ENCODE measurements at places on chromosomes 6 and 20.

DNA sequence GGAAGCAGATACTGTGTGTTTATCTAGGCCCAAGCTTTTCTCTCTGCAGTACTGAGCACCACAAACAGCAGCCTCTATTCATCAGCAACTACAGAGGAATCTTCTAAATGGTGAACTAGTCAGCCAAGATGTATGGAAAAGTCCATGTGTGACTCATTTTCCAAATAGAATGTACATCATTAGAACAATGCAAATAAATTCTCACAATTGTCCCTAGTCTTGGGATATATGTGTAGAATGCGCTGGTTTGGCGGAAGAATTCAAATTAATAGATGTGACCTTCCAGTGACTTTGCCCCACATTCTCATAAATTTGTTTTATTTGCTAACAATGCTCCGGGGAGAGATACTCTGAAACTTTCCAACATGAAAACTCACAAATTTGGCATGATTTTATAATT, 436.2 kb downstream of the CBLN4 start:
- no peaks in the 10 kb centered on the region for H3K27me3 ChIP-seq
- DNase-seq = no peak
- no peaks in the 10 kb centered on the region for H3K4me1 ChIP-seq
- no peak overlapping the region for H3K27ac ChIP-seq
- no peaks in the 10 kb centered on the region for H3K36me3 ChIP-seq
- no peak overlapping the region for H3K4me3 ChIP-seq

GRCh38 chr6:25660512-25660911, 8.5 kb downstream of the SCGN start:
- DNase-seq = no peak
- H3K4me1 ChIP-seq = no peaks in the 10 kb centered on the region
- no peak overlapping the region for H3K27ac ChIP-seq
- no peaks in the 10 kb centered on the region for H3K27me3 ChIP-seq
- no peak overlapping the region for H3K4me3 ChIP-seq
- H3K36me3 ChIP-seq = no peaks in the 10 kb centered on the region

DNA sequence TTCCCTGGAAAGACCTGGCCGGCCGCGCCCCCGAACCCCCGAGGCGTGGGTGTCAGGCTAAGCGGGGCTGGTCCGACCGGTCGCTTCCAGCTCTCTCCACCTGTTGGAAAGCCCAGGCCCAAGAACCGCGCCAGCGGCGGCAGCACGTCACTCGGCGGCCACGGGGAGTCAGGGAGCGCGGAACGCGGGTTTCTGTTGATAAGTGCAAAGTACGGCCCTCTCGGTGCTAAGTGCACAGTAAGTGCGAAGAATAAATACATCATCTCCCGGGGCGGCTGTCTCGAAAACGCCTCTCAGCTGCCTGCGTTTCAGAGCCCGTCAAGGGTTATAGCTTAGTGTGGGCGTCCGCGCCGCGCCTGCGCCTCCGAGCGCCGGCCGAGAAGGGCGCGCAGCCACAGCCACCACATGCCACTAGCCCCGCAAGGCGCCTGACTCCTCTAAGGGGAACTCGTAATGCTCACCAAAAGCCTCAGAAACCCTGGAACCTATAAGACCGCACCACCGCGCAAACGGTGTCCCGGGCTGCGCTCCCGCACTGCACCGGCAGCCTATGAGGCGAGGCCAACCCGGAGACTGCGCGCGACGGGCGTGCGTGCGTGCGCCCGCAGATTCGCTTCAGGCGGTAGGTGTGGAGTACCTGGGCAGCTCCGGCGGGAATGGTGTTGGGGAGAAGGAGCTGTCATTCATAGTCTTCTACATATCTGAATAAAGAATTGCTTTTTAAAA, 9.2 kb upstream of the TBX18 start:
- no peak overlapping the region for H3K27ac ChIP-seq
- H3K4me1 ChIP-seq = no peaks in the 10 kb centered on the region
- H3K4me3 ChIP-seq = no peak overlapping the region
- peaks cover 4% of the 10 kb centered on the region for H3K27me3 ChIP-seq

DNA sequence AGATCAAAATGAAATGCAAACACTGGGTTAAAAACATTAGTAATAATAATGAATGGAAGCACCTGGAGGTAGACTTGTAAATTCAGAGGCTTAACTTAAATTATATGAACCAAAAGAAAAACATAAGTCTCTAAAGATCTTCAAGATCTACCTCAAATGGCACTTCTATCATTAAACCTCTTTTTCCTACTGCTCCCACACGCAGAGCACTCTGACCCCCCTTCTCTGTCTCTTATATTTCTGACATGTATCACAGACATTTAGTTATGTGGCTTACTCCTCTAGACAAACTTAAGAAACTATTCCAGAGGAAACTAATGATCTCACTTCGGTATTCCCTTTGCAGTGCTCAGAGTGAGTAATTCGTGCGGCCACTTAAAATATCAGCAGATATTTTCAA, 1.1 kb downstream of the TBC1D32 start:
- H3K27me3 ChIP-seq = no peaks in the 10 kb centered on the region
- no peaks in the 10 kb centered on the region for H3K36me3 ChIP-seq
- no peak overlapping the region for H3K27ac ChIP-seq
- H3K4me1 ChIP-seq = peaks cover 4% of the 10 kb centered on the region
- H3K4me3 ChIP-seq = no peak overlapping the region

DNA sequence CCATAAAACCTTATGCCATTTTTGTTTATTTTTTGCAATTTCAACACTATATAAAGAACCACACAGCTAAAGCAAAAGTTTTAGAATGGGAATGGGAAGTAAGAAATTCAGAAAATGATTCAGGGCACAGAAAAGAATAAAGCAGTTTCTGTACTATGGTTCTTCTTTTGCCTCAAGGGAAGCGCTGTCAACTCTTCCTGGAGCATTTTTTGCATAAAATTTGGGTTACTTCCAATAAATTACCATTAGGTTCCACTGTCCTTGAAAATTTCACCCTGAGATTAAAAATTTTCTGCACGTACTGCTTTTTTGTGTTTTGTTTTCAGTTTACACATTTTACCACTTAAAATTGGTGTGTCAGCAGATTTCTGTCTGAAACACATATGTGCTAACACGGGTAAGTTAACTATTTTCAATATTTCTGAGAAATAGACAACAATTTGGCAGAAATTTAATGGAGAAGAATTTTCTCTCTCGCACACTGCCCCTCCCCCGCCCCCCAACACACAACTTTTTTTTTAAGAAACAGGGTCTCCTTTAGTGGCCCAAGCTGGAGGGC, 79.6 kb downstream of the ADAT2 start:
- no peak for DNase-seq
- no peaks in the 10 kb centered on the region for H3K27me3 ChIP-seq
- no peaks in the 10 kb centered on the region for H3K4me1 ChIP-seq
- no peak overlapping the region for H3K4me3 ChIP-seq

DNA sequence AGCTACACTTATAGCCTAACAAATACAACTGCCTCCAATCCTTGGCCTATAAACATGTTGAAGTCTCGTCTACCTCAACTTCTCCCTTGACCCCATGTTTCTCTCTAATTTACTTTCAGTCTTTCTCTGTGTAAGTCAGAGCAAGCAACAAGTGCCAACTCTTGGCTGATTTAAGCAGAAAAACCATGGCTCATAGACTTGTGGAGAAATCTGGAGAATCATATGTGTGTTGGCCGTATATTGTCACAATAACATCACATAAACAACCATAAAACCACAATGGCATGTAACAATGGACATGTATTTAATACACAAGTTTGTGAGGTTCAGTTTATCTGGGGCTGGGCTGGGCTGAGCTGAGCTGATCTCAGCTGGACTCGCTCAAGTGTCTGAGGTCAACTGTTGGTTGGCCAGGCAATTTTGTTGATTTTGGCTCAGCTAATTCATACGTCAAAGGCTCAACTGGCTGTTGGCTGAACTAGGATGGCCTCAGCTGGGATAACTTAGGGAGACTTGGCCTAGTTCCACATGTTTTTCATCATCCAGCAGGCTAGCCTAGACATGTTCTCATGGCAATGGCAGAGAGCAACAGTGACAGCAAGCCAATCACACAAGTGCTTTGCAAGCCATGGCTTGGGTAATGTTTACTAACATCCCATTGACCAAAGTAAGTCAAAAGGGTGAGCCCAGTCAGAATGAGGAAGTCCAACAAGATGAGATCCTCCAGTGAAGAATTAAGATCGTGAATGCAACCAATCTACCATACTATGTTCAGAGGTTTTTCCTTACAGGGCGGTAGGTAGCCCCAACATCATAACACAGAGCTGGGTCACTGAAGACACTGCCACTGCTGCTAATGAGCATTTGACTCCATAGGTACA, 12.9 kb upstream of the TBC1D22B start:
- no peak for DNase-seq
- peak overlapping the region; percentile 56 for H3K27ac ChIP-seq
- H3K4me1 ChIP-seq = peaks cover 9% of the 10 kb centered on the region
- H3K36me3 ChIP-seq = no peaks in the 10 kb centered on the region

GRCh38 chr20:49880177-49880576, 35.2 kb downstream of the SPATA2 start:
- H3K4me3 ChIP-seq = no peak overlapping the region
- no peaks in the 10 kb centered on the region for H3K27me3 ChIP-seq
- no peak overlapping the region for H3K27ac ChIP-seq
- DNase-seq = no peak

GRCh38 chr6:36323062-36323461, 13.6 kb downstream of the BNIP5 start:
- H3K4me1 ChIP-seq = no peaks in the 10 kb centered on the region
- H3K27ac ChIP-seq = no peak overlapping the region
- no peak for DNase-seq
- H3K36me3 ChIP-seq = no peaks in the 10 kb centered on the region

DNA sequence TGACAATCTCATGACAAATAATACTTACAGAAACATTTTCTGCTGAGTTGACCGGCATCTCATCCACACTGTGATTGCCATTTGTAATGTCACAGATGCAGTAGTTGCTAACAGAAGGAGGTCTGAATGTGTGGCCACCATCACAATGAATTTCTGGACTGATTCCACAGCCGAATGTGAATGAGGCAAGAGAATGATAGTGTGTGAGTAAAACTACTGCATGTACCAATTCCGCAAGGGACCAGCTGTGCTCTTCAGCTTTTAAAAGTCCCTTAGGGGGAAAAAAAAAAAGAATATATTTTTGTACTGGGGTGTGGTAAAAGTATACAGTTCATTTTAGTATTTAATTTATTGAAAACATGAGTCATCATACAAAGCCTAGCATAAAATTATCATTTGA, 96.2 kb downstream of the SESN1 start:
- H3K27me3 ChIP-seq = no peaks in the 10 kb centered on the region
- no peak for DNase-seq
- peaks cover under 1% of the 10 kb centered on the region for H3K4me1 ChIP-seq
- peaks cover 16% of the 10 kb centered on the region for H3K36me3 ChIP-seq
- H3K4me3 ChIP-seq = no peak overlapping the region

DNA sequence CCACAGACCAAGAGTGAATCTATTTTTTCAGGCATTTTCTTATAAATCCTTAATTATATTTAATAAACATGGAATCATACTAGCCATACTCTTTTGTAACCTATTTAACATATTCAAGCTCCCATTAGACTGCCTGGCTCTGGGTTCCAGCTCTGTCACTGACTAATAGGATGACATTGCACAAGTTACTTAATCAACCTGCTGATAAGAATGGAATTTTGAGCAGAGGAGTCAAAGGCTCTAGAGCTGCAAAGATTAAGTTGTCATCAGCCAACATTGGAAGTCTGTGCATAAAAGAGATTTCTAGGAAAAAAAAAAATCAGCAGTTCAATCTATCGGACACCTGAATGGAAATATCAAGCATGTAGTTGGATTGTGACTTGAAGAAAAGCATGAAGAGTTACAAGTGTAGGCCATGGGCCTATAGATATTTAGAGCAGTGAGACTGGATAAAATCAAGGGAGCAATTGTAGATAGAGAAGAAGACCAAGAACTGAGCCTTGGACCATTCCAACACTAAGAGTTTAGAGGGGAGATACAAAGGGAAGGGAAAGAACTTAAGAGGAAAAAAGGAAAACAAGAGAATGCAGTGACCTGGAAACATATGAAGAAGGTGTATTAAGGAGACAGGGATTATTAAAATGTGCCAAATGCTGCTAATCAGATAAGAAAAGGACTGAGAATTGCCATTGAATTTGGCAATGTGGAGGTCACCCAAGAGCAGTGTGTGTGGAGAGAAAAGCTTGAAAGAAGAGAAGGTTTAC, 11.0 kb upstream of the HINT3 start:
- no peaks in the 10 kb centered on the region for H3K36me3 ChIP-seq
- H3K4me1 ChIP-seq = no peaks in the 10 kb centered on the region
- H3K4me3 ChIP-seq = no peak overlapping the region
- peak overlapping the region; percentile 10 for H3K27ac ChIP-seq
- no peak for DNase-seq

- H3K27ac ChIP-seq = no peak overlapping the region
- no peak for DNase-seq
- H3K4me3 ChIP-seq = no peak overlapping the region
- H3K27me3 ChIP-seq = no peaks in the 10 kb centered on the region
- no peaks in the 10 kb centered on the region for H3K4me1 ChIP-seq
These were observed 7.7 kb downstream of the CCN6 start for GRCh38 chr6:112061605-112062004.

DNA sequence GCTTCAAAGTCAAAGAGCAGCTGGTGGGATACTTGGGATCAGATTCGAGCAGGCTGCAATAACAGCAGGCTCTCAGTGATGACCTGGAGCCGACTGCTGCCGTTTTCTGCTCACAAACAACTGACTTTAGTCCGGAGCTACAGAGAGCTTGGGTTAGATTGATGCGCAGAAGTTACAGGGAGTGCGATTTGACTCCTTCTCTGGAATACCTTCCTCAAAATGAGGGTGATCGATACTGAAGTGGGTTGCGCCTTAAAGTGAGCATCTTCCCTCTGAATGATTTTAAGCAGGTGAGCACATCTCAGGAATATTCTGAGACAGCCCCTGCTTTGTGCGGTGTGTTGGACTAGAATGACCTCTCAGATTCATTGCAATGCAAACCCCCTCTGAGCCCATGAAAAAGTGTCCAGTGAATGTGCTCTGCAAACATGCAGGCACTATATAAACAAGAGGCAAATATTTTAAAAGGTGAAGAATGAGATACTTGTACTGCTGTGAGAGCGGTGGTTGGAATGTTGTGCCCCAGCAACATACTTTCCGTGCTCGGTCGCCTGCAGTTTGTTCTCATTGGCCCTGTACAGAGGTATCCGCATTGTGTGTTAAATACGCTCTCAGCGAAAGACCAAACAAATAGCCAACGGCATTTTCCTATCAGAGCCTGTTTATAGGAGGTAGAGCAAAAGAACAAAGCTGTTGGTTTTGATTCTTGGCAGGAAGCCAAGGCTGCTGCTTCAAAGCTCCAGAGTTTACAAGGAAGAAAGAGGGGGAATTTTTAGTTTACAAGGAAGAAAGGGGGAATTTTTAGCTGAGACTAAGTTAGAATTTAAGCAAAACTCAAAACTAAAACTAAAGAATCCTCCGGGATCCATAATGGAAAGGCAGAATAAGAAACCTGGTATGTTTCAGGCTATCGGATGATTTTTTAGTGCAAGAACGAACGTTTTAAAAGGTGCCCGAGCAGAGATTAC, 67.7 kb downstream of the PHACTR2 start:
- no peaks in the 10 kb centered on the region for H3K4me1 ChIP-seq
- DNase-seq = no peak
- H3K4me3 ChIP-seq = no peak overlapping the region
- no peaks in the 10 kb centered on the region for H3K36me3 ChIP-seq
